ENCODE measurements at places on chromosomes 7 and 10. TPM values are rescaled to one million over a fixed set of nuclear protein-coding genes. Genes with fewer than 3 reads are reported as not detected.

Gene GRID2IP
- total RNA-seq, result not detected

- no peak for DNase-seq
These were observed 214.1 kb downstream of the ADK start for GRCh38 chr10:74365109-74365508.

Gene H2BK1
- total RNA-seq, result not detected

DNA sequence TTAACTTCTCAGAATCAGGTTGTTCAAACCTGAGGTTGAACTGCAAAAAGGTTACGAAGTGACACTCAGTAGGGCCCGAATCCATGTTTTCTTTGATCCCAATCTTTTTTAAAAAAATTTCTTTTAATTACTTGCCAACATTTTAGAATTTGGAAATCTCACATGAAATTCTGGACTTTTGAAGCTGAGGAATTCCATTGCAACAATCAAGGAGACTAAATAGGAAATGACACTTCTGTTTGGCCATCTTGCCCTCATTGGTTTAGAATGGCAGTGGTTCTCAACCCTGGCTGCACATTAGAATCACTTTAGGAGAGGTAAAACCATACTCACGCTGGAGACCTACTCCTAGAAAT lies 471 bp upstream of the TOMM7 start:
- DNase-seq, result no peak
